EH (cell line): ENCODE measurements at places on chromosomes 5 and 9.
A peak's percentile ranks its signal among the peaks of the same experiment; 100 is the strongest.

DNA sequence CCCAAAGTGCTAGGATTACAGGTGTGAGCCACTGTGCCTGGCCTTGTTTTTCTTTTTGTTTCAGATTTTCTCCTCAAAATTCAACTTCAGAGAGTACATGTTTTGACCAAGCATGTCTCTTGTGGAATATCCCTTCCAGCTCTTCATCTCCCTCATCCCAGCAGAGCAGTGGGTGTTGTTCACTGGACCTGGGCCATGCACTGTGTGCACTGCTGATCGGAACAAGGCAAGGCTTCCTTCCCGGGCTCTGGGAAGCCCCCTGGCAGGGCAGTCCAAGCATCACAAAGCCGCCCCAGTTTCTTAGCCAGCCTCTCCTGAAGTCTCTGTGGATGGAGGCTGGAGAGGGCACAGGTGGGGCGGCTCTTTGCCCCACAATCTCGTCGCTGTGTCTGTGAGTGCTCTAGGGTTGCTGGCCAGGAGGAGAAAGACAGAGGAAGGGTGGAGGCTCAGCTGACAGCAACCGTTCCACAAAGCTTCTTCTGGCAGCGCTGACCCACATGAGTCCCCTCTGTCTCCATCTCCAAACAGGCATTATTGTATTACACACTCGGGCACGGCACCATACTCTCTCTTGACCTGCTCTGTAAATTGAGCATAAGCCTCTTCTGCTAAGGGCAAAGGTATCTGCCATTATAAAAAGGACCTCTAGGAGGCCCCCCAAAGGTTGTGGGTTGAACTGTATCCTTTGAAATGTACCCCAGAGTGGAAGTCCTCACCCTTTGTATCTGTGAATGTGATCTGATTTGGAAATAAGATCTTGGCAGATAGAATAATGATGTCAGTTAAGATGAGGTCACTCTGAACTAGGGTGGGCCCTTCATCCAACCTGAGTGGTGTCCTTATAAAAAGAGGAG is 89.6 kb downstream of the TARS1 start:
- no peak for DNase-seq

GRCh38 chr5:67014957-67015400 is 181.6 kb downstream of the CD180 start:
- DNase-seq = no peak

- DNase-seq = peak; percentile 69
Observed at GRCh38 chr5:168793841-168794837, 215.0 kb upstream of the PANK3 start.

GRCh38 chr5:111948092-111948841 is 191.3 kb upstream of the NREP start:
- DNase-seq = peak; percentile 98

DNA sequence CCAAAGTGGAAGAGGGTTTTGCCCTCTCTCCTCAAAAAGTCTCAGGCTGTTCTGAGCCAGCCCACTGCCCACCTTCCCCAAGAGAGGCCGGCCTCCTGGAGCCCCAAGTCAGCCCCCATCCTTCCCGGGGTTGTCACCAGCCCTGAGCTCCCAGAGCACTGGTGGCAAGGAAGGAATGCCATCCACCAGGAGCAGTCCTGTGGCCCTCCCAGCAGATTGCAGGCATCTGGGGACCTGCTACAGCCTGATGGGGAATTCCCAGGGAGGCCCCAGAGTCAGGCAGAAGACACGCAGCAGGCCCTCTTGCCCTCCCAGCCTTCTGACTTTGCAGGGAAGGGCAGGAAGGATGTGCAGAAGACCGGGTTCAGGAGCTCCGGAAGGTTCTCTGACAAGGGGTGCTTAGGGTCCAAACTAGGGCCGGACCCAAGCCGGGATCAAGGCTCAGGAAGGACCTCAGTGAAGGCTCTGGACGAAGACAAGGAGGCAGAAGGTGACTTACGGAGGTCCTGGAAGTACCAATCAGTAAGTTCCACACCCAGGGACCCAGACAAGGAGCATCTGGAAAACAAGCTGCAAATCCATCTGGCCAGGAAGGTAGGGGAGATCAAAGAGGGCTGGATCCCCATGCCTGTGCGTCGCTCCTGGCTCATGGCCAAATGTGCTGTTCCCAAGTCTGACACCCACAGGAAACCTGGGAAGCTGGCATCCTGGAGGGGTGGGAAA is 3.7 kb downstream of the SPATA31E1 start:
- no peak for DNase-seq

- DNase-seq = peak; percentile 87
Observed at GRCh38 chr5:10556289-10556807, 7.5 kb upstream of the ANKRD33B start.

DNA sequence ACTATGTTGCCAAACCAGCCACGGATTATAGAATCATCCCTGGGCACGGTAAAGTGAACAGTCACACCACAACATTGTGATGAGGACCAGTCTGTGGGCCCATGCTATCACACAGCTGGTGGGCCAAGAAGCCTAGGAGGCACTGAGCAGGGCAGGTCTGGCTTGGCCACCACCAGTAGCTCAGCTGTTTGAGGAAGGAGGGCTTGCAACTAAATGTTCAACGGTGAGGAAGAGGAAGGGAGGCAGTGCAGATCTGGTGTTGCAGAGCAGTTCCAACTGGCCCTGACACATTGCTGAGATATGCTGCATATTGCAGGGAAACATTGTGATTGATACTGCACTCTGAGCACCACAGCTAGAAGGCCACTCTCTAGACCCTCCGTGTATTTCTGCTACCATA is 77.9 kb upstream of the ATG10 start:
- DNase-seq = no peak

GRCh38 chr5:8560776-8561175 is 691.8 kb downstream of the MTRR start:
- DNase-seq = no peak

- DNase-seq = no peak
Observed at GRCh38 chr9:130665431-130666392, 1.3 kb downstream of the PRDM12 start.

DNA sequence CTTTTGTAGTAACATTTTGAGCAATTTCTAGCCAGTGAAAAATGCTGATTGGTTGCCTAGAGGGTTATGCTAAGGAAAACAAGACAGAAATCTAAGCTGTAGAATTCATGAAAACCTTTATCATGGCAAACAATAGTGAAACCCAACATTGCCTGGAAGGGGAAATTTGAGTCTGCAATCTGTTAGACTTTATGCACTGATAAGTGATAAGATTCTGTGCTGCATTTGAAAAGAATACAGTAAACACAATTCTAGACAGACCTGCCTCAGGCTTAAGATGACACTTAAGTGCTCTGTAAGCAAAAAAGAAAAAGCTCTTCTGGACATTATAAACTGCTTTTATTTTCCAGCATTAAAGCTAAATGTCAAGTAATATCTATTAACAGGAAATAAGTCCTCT is 519.3 kb downstream of the ISL1 start:
- DNase-seq = no peak

GRCh38 chr5:131965826-131966415 is 20.5 kb upstream of the MEIKIN start:
- DNase-seq = no peak

DNA sequence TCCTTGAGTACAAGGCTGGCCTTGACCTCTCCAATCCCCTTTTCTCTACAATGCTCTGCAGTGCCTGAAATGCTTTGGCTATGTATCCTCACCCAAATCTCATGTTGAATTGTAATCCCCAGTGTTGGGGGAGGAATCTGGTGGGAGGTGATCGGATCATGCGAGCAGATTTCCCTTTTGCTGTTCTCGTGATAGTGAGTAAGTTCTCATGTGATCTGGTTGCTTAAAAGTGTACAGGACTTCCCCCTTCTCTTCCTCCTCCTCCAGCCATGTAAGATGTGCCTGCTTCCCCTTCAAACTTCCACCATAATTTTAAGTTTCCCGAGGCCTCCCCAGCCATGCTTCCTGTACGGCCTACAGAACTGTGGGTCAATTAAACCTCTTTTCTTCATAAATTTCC is 28.5 kb upstream of the AKNA start:
- DNase-seq = no peak
